Tibial nerve (tissue), 4 donors: ENCODE measurements at places on chromosomes 2 and 18. TPM values are rescaled to one million over a fixed set of nuclear protein-coding genes. Genes with fewer than 3 reads are reported as not detected.

NCKAP1 gene
- 80.6 TPM for total RNA-seq

RAPGEF4 gene
- 8.1 TPM for total RNA-seq

IGFBP5 gene
- 1,859 TPM for total RNA-seq

NCKAP5 gene
- total RNA-seq: 6.1 TPM
